Tibial nerve (tissue), 4 donors: ENCODE measurements at places on chromosomes 5 and 9.

- DNase-seq, result no peak
- no peaks in the 10 kb centered on the region for H3K36me3 ChIP-seq
These were observed 430 bp upstream of the MSH3 start for GRCh38 chr5:80654054-80654390.

- H3K4me3 ChIP-seq, result no peak overlapping the region
- no peaks in the 10 kb centered on the region for H3K36me3 ChIP-seq
- no peak for DNase-seq
- H3K27me3 ChIP-seq, result no peaks in the 10 kb centered on the region
These were observed 104.9 kb upstream of the ANKH start for GRCh38 chr5:14976486-14976885.

GRCh38 chr5:136005476-136005875 is 23.3 kb upstream of the TGFBI start:
- DNase-seq, result no peak
- H3K4me3 ChIP-seq, result no peak overlapping the region
- no peaks in the 10 kb centered on the region for H3K27me3 ChIP-seq

- no peaks in the 10 kb centered on the region for H3K27me3 ChIP-seq
- H3K36me3 ChIP-seq, result no peaks in the 10 kb centered on the region
- H3K27ac ChIP-seq, result no peak overlapping the region
- no peak overlapping the region for H3K4me3 ChIP-seq
- DNase-seq, result no peak
These were observed 160.6 kb downstream of the CCDC192 start for GRCh38 chr5:127863610-127864395.
